LNCaP clone FGC (cell line): ENCODE measurements at places on chromosomes 1 and 21.

- DNase-seq: no peak
Measured at GRCh38 chr1:85396194-85396593, 68.8 kb downstream of the DDAH1 start.

GRCh38 chr1:181073638-181074037 is 14.9 kb upstream of the IER5 start:
- DNase-seq: no peak

GRCh38 chr1:110619412-110620249 is 13.5 kb upstream of the KCNA2 start:
- DNase-seq: no peak

DNA sequence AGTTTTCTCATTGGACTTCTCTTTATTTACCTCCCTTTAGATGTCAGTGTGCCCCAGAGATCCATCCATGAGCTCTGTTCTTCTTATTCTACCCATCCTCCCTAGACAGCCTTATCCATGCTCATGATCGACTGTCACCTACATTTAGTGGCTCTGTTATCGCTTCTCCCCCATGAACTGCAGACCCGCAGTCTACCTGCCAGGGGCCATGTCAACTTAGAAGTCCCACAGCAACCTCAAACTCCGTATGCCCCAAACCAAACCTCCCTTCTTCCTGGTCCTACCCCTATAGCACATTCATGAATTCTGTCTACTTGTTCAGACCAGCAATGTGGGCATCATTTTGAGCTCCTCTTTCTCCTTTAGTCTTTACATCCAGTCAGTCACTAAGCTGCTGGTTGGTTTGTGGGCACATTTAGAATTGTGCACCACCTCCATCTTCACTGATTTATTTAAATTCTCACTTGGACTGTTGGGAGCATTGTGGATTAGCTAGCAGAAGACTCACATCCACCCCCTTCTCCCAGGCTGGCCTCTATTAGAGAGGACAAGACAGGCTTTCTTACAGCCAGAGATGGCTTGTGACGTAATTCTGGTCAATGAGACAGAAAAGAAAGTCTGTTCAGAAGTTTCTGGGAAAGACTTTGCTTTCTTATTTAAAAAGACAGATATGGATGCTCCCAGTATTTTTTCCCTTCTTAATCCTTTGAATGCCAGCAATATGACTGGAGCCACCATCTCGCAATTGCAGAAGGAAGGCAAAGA is 19.1 kb downstream of the C1orf116 start:
- no peak for DNase-seq

DNA sequence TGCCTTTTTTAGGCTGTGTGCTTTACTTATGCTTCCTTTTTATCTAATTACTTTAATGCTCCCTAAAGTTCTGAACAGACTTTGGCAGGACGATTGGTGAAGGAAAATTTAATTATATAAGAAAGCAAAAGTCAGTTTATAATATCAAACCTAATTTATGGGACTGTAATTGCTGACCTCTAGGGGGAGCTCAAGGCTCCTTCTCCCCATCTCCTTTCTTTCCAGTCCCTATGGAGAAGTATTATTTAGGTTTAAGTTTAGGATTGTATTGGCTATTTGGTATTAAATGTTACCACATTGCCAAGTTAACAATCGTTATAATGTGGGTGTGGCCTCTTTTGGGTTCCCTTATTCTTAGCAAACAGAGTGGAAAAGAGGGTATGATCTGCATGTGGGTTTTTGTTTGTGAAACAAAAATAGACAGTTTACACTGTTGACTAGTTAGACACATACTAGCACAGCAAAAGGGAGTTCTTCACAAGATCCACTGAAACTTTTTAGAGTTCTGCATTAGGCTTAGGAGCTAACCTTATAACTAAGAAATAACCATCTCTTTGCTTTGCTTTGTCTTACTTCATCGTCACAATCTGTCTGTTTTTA is 48.2 kb upstream of the TNFSF4 start:
- DNase-seq: peak; percentile 7

- DNase-seq: no peak
Measured at GRCh38 chr1:32868806-32869455, 1.8 kb downstream of the FNDC5 start.

DNA sequence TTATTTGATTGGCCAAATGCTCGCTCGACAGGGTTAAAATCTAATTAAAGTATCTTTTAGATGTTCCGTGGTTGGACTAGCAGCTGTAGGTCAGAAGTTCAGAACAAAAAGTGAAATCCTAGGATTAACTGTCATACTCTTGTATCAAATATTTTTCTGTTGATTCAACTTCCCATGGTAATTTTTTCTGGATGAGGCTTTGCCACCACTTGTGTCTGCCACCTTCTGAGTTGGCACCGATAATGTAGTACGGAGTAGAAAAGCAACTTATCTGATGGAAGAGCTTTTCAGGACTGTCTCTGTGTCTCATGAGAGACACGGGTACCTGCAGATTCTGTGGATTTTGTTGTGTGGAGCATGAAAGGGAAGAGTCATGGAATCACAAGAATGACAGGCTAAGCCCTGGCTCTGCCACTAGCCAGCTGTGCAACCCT is 44.6 kb upstream of the CNN3 start:
- DNase-seq: no peak

- no peak for DNase-seq
Measured at GRCh38 chr1:15323989-15324868, 77.2 kb downstream of the FHAD1 start.

- DNase-seq: no peak
Measured at GRCh38 chr1:51755437-51755836, 123.1 kb downstream of the NRDC start.

DNA sequence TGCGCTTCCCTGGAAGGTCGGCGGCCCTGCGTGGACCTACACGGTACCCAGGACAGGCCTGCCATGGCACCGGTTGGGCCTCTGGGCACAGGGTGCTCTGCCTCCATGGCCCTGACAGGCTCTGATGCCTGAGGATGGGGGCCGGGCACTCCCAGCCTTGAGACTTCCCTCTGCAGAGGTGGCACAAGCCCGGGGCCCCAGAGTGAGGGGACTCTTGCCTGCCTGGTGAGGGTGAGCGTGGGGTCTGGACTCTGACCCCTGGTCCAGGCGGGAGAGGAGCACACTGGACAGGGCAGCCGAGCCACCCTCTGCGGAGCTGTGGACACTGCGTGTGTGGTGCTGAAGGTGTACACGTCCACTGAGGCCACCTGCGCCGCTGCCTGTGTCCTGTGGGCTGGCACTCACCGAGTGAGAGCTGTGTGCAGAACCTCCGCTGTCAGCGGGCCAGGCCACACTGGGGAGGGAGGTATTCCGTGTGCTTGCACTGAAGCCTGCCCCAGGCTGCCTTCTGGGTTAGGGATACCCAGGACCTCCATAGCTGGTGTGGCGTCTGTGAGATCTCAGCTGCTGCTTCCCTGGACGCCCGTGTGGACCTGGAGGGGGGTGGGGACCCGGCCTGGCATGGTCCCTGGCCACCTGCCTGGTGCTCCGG is 10.4 kb downstream of the SKI start:
- no peak for DNase-seq

- no peak for DNase-seq
Measured at GRCh38 chr1:78227705-78228635, 182.2 kb downstream of the GIPC2 start.

DNA sequence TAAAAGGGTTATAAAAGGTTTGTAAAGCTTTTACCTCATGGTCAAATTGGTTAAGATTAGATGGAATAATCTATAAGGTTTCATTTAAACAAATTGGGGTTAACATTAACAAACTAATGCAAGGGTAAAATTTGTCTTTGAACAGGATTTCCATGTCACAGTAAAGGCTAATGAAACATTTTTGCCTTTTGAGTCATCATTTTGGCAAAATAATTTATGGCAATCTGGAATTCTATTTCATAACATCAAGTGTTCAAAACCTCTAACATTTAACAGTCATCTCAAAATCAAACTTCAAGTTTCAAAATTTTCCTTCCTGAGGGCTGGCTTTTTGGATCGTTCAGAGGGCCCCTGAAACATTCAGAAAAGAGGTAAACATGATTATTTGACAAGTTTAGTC is 6.6 kb upstream of the CD46 start:
- DNase-seq: no peak
